ENCODE measurements at places on chromosomes 12 and 14. TPM values are rescaled to one million over a fixed set of nuclear protein-coding genes. Genes with fewer than 3 reads are reported as not detected.

GPR84 gene
- total RNA-seq: 0.27 TPM

- H3K4me1 ChIP-seq: no peaks in the 10 kb centered on the region
- H3K27me3 ChIP-seq: no peaks in the 10 kb centered on the region
- H3K4me3 ChIP-seq: no peak overlapping the region
- H3K27ac ChIP-seq: no peak overlapping the region
- no peaks in the 10 kb centered on the region for H3K36me3 ChIP-seq
- no peak for DNase-seq
Measured at GRCh38 chr14:50844391-50844790, 13.4 kb upstream of the NIN start.

GRCh38 chr12:115384391-115384790 is 700.4 kb upstream of the TBX3 start:
- no peak overlapping the region for H3K27ac ChIP-seq
- no peaks in the 10 kb centered on the region for H3K36me3 ChIP-seq
- H3K4me1 ChIP-seq: no peaks in the 10 kb centered on the region
- no peak for DNase-seq
- H3K27me3 ChIP-seq: no peaks in the 10 kb centered on the region

DNA sequence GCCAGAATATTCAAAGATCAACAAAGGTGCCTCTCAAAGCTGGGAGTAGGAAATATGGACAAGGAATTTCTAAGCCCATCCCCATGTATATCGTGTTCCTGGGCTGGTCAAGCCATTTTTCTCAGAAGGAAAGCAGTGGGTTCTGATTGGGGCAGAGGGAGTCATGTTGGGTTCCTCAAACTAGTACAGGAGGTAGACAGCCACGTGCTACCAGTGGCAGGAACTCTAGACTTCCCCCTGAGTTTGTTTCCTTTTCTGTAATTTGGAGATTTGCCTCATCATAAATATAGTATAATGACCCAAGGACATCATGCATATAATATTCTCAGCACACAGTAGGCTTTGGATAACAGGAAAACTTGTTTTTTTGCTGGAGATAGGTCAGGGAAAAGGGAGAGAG is 16.4 kb upstream of the PLEKHH1 start:
- H3K27ac ChIP-seq: no peak overlapping the region
- peaks cover 28% of the 10 kb centered on the region for H3K4me1 ChIP-seq
- H3K36me3 ChIP-seq: no peaks in the 10 kb centered on the region
- H3K27me3 ChIP-seq: no peaks in the 10 kb centered on the region

GRCh38 chr14:80659783-80660182 is 281.8 kb downstream of the CEP128 start:
- no peaks in the 10 kb centered on the region for H3K36me3 ChIP-seq
- no peak overlapping the region for H3K27ac ChIP-seq
- no peak overlapping the region for H3K4me3 ChIP-seq
- no peaks in the 10 kb centered on the region for H3K4me1 ChIP-seq
- H3K27me3 ChIP-seq: no peaks in the 10 kb centered on the region

- no peaks in the 10 kb centered on the region for H3K4me1 ChIP-seq
- H3K27ac ChIP-seq: no peak overlapping the region
- DNase-seq: no peak
- no peak overlapping the region for H3K4me3 ChIP-seq
- H3K36me3 ChIP-seq: no peaks in the 10 kb centered on the region
Measured at GRCh38 chr12:87323369-87323768, 705.8 kb downstream of the C12orf50 start.

DNA sequence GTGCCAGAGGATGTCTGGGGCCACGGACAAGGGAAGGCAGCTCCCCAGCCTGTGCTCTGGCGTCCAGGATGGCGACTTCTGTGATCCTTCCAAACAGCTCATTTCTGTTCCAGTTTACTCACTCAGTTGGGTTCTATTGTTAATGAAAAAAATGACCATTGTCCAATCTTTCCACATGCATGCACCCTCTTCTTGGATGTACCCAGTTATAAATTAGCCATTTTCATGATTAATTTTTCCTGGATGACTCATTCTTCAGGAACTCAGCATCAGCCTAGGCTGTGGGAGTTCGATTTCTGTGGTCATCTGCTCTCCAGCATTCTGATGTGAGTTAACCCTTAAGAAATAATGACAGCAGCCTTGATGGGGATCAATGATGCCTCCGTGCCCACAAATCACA is 926.8 kb downstream of the BCL11B start:
- no peaks in the 10 kb centered on the region for H3K36me3 ChIP-seq
- H3K4me3 ChIP-seq: no peak overlapping the region
- H3K27me3 ChIP-seq: no peaks in the 10 kb centered on the region
- H3K4me1 ChIP-seq: peaks cover 3% of the 10 kb centered on the region
- no peak overlapping the region for H3K27ac ChIP-seq

DNA sequence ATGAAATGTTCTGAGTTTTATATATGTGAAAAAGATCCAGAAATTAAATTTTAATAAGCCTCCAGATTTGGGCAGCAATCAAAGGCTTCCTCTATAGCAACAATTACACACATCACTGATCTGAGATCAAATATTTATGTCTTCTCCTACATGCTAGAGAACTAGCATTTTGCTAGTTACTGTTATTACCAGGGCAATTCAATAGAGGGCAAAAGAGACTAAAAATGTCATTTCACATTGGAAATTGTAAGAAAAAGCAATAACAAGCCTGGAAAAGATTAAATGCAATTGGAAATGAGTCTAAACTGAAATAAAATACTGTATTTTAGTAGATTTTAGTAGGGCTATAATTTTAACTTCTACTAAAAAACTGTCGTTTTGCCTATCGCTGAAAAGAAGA is 32.6 kb upstream of the ANO6 start:
- no peak overlapping the region for H3K4me3 ChIP-seq
- no peaks in the 10 kb centered on the region for H3K27me3 ChIP-seq
- no peak overlapping the region for H3K27ac ChIP-seq
- DNase-seq: no peak

DNA sequence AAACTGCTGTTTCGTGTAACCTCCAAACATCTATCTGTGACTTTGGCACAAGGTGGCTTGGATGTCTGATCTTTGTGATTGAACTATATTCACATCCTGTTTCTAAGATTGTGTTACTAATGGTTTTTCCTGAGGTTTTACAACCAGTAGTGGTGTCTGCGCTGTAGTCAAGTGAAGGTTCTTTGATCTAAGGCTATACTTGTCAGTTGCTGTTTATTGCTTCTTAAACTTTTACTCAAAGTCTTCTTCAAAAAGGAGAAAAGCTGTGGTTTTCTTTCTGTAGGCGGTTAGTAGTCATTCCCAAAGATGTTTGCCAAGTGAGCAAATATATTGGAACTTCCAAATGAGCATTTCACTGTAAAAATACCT is 12.3 kb upstream of the CALM1 start:
- peak overlapping the region; percentile 95 for H3K27ac ChIP-seq
- peak overlapping the region; percentile 83 for H3K4me3 ChIP-seq
- no peak for DNase-seq
- H3K4me1 ChIP-seq: peaks cover 35% of the 10 kb centered on the region
